ENCODE measurements at places on chromosomes 5 and 9.

DNA sequence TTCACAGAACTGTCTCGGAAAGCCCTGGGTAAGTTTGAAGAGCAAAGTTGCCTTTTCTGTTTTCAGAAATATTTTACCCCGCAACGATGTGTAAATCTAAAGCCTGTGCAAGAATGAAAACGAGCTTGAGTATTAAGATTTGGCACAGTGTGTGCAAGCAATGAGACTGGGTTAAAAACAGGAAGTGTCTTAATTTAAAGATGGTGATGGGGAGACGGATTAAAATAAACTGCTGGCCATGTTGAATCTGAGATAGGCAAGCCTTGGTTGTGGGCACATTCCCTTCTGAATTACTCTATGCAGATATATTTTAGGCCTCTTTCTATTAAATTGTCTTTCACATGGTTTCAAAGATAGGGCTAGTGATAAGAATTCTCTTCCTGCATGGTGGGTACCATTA is 294.2 kb upstream of the DMRT1 start:
- DNase-seq: no peak

GRCh38 chr5:6019612-6020011 is 358.7 kb downstream of the MED10 start:
- DNase-seq: no peak

GRCh38 chr5:54602475-54602874 is 84.9 kb downstream of the SNX18 start:
- DNase-seq: no peak

- no peak for DNase-seq
These were observed 249.5 kb downstream of the MAN2A1 start for GRCh38 chr5:109939116-109939682.

DNA sequence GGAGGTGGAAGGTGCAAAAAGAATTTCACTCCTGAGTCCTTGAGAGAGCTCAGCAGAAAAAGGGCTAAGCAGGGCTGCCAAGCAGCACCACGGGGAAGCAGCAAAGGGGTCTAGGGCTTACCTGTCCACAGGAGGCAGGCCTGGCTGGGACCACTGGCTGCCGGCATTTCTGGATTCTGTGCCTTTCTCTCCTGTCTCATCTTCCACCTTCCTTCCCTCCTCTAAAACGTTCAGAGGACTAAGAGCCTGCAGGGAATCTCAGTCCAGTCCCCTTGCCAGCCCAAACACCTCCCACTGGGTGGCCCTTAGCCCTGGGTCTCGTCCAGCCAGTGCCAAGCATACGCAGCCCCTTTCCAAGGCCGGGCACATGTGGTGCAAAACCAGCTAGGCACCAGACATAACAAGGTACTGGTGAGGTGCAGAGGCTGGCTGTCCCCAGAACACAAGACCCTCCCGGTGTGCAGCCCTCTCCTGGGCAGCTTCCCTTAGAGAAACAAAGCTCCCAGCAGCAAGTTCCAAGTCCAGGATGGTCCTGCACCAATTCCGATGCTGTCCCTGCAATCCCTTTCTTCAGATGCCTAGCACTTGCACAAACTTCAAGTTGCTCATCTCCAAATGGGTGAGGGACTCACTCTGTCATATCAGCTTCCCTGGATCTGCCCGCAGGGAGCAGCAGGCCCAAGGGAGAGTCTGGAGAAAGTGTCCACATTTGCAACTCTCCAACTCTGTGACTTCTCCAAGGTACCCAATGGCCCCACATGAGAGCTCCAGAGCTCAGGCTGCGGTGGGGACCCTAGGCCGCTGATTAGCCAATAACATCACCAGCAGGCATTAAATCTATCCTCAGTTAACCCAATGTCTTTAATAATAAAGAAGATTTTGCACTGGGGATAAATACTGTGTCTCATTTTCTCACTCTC is 126.3 kb downstream of the C5orf15 start:
- DNase-seq: peak; percentile 80

DNA sequence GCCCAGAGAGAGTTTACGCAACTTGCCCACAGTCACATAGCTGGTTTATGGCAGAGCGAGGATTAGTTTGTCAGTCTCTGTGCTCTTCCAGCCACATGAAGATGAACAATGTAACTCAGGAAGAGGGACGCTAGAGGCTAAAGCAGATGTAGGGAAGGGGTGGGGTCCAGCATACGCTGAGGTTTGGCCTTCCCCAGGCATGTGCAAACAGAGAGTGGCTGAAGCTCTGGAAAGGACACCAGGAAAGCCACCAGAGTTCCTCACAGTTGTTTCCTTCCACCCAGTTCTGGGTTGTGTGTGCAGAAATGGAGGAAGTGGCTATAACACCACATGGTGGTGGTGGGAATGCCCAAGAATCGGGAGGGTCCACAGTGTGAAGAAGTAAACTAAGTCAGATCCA is 60.0 kb downstream of the SNX18 start:
- DNase-seq: peak; percentile 63

- no peak for DNase-seq
These were observed 121.0 kb upstream of the RGS7BP start for GRCh38 chr5:64384765-64385164.

- no peak for DNase-seq
These were observed 89.6 kb downstream of the KIF4B start for GRCh38 chr5:155103146-155103545.

GRCh38 chr5:136090319-136090718 is 42.3 kb upstream of the SMAD5 start:
- DNase-seq: no peak

- DNase-seq: no peak
These were observed at the start of gene SCGB3A1 for GRCh38 chr5:180591311-180591887. SCGB3A1 (minus strand) TSS chr5:180591499; CDS start chr5:180591462, 37 bp downstream.

- DNase-seq: no peak
These were observed 176.0 kb downstream of the ATP10B start for GRCh38 chr5:160675988-160676387.

- DNase-seq: no peak
These were observed 701.0 kb downstream of the SEMA5A start for GRCh38 chr5:8844847-8845246.

DNA sequence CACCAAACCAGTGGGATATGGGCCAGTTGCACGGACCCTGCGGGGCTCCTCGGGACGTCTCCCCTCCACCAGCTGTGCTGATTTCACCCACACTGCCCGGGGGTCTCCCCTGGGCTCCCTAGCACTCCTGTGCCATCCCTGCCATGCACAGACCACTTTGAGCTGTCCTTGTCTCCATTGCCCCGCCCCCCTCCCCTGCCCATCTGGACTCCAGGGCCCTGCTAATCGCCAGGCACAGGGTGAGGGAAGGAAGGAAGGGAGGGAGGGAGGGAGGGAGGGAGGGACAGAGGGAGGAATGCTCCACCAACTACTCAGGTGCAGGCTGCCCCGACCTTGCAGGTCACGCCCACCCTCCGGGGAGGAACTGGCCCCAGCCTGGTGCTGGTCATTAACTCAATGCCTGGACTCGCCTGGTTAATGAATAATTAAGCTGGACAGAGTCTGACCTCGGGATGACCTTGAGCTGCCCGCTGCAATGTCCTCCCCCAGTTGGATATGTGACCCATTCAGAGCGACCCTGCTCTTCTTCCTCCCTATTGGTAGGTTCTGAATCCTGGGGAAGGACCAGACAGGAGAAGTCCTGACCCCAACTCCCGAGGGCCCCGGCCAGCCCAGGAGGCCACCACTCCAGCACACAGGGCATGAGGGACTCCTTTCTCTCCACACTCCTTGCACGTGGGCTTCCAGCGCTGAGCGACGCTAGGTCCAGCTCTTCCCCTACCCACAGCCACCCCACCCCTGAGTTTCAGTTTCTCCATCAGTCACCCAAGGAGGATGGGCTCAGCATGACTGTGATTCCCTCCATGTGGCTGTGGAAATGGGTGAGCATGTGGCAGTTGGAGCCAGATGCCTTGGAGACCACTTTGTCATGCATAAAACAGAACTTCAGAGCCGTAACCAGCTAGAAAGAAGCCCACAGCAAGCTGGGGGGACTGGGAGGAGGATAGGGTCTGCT is 62.1 kb downstream of the C9orf50 start:
- no peak for DNase-seq

GRCh38 chr5:80975065-80975464 is 14.9 kb downstream of the RASGRF2 start:
- DNase-seq: no peak

DNA sequence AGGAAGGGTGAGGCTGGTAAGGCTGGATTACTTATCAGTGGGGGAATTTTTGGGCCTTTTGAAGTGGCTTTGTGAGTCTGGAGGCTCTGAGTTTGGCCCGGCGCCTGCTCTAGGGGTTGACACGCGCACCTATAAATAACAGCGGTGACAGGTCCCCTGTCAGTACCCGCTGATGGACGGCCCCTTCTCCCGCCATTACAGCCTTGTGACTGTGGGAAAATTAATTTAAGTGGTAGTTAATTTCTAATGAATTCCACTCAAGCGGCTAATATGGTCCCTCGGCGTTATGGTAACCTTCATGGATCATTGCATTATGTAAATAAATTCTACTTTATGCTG is 16.5 kb downstream of the MRPL36 start:
- DNase-seq: no peak

- DNase-seq: no peak
These were observed 149.7 kb downstream of the ENC1 start for GRCh38 chr5:74490814-74491213.

DNA sequence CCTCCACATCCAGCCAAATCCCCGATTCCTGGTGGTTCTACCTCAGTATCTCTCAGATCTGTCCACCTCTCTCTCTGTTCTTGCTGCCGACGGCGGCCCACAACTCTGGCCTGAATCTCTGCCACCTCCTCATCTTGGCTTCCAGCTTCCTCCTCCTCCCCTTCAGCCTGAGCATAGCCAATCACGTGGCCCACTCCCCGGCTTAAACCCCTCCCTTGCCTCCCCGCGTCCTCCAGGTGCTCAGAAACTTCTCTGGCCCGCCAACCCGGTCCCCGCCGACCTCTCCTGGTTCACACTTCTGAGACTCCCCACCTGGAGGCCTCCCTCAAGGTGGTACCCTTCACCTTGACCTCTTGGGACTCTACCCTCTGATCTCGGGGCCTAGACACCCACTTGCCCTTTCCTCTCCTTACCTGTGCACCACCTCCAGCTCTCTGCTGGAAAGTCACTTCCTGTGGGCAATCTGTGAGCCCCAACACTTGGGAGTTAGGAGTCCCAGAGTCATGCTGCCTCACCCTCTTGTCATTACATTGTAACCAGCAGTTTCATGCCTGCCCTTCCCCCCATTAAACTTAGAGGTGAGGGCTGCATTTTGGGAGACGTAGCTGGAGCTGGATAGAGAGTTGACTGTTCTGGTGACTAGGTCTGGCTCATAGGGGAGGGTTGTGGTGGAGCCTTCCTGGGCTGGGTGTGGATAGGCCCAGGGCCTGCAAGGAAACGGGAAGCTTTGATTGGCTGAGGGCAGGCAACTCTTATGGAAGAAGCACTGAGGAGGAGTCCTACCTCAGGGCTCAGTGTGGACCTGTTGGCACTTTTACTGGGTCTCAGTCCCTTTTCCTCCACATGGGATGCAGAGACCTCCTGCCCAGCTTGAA is 4.5 kb upstream of the SET start:
- peak; percentile 96 for DNase-seq

GRCh38 chr5:111461934-111462333 is 50.4 kb downstream of the STARD4 start:
- DNase-seq: no peak

DNA sequence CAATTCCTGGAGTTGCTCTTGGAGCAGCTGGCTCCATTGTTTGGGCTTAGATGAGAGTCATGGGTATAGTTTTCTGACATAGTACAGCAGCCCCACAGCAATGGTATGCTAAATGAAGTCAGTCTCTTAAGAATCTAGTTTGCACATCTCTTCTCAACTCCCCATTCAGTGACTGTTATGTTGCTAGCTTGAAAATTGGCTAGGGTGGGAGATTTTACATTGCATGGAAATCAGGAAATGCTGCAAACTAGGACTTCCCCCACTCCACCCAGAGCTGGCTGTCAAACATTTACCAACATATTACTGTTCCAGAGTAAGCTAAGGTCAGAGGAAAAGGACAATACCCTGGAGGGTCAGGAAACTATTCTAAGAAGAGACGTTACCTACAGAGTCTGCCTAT is 17.6 kb upstream of the FCHO2 start:
- DNase-seq: no peak

DNA sequence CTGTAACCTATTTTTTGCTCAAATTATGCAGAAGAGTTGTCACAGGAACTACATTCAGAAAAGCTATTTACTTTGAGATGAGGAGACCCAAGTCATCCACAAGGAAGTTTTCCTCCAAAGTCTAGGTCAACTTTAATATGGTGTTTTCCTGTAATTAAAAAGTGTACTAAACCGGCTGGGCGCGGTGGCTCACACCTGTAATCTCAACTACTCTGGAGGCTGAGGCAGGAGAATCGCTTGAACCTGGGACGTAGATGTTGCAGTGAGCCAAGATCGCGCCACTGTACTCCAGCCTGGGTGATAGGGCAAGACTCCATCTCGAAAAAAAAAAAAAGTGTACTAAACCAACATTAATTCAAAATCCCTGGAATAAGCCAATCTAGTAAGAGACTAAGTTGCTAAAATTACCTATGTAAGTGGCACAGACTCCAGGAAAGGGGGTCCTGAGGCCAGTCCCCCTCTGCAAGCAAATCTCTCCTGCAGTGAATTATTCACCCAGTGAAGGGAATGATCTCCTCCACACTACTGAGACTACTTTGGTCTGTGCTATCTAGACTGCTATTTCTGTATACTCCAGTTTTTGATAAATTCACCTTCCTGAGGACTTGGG is 38.9 kb downstream of the FNBP1 start:
- DNase-seq: no peak

- DNase-seq: no peak
These were observed 99.6 kb upstream of the SPEF2 start for GRCh38 chr5:35518104-35518503.

GRCh38 chr9:133787754-133788025 is 49.5 kb upstream of the SARDH start:
- DNase-seq: no peak

DNA sequence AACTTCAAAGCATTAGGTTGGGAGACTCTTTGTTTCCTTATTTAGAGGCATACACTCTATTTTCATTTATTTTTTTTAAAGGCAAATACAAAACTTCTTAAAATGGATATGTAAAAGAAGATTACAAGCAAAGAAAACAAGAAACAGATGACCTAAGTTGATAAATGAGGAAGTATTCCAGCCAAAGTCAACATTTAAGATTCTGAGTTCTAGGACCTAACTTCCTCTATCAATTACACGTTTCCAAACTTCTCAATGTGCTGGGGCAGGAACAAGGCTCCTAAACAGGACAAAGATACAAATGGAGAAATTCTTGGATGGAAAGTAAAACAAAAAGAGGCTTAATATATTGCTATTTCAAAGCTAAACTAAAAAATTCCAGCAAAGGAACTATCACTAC is 89.5 kb downstream of the TLE1 start:
- DNase-seq: no peak

DNA sequence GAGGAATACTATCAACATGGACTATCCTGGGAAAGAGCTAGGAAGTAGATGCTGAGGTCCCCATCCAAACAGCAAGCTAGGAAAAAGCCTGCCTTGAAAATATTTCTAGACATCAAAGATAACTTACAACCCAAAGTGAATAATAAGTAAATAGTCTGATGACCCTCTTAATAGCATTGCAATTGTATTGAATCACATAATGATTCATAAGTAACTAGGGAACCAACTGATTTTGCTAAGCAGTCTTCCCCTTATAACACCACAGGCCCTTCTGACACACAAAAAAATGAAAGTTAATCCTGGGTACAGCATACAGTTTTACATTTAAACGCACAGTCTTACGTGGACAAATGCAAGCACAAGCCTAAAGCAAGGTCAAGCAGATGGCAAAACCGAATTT is 199.3 kb downstream of the RFK start:
- no peak for DNase-seq
